ENCODE measurements at places on chromosomes 3 and 15.
A peak's percentile ranks its signal among the peaks of the same experiment; 100 is the strongest.

DNA sequence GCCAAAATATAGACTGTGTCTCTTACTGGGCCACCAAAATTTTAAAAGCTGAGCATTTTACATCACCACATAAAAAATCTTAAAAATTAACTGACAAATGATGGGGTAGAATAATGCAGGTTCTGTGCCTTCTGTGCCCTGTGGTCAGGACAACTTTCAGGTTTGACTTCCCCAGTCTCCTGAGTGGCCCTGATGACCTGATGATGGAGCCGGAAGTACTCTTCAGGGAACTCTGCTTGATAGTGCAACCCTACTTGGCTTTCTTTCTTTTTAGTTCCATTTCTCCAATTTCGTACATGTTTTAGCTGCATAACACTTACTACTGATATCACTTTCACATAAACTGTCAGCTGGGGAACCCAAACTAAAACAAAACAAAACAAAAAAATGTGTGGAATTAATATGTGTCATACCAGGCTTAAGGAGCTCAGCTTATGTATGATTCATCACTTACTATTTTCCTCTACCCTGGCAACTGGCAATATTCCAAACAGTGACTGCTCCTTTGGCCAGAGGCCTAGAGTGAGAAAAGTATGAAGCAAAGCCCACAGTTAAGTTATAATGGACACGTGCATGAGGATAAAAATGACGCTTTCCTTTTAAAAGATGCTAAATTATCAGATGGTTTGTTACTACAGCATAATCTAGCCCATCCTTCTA, 194.3 kb downstream of the BCHE start:
- no peak for DNase-seq

GRCh38 chr15:99593070-99593469, 27.3 kb downstream of the MEF2A start:
- DNase-seq = no peak

- no peak for DNase-seq
Observed at GRCh38 chr3:59836531-59836930, 786.7 kb upstream of the CFAP20DC start.

GRCh38 chr3:141275032-141275422, 43.4 kb downstream of the PXYLP1 start:
- peak; percentile 36 for DNase-seq

- DNase-seq = no peak
Observed at GRCh38 chr15:70523616-70524015, 239.7 kb downstream of the UACA start.

- no peak for DNase-seq
Observed at GRCh38 chr3:148974726-148975125, 16.6 kb upstream of the GYG1 start.

GRCh38 chr15:67199881-67200763, 54.3 kb downstream of the AAGAB start:
- DNase-seq = no peak

- no peak for DNase-seq
Observed at GRCh38 chr15:32864051-32864450, 146.2 kb downstream of the GREM1 start.

GRCh38 chr3:108501535-108501934, 8.9 kb downstream of the MYH15 start:
- DNase-seq = no peak

DNA sequence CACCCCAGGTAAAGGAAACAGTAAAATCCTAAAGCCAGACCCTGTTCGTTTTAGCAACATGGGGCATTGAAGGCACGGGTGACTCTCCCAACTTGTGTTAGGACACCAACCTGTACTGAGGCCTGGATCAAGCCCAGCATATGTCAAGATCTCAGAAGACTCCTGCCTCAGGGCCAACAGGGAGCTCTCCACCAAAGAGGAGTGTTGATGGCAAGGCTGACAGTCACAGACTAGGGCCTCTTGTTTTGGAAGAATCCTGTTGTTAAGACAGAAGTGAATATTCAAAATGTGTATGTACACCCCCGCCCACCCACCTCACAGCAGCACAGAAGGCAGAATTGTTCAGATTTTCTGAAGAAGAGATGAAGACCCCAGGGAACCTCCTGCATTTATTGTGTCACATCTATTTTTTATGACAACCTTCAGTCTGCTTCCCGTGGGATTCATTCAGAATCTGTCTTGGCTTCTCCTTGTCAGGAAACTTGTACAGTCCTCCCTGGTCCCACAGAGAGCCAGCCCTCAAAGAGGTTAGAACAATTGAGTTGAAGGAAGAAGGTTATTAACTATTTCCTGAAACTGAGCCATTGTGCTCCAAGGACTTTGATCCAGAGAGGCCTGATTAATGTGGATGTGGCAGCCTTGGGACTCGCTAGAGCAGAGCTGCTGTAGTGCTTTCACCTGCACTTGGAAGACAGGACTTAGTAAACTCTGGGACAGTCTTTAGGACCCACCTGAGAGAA, 61.7 kb upstream of the PLXNA1 start:
- no peak for DNase-seq

GRCh38 chr15:72176159-72176558, 21.4 kb downstream of the GRAMD2A start:
- no peak for DNase-seq

GRCh38 chr15:40053831-40054604, 15.0 kb upstream of the SRP14 start:
- DNase-seq = no peak

- DNase-seq = no peak
Observed at GRCh38 chr3:160860346-160860745, 104.3 kb downstream of the PPM1L start.

GRCh38 chr3:72009851-72010443, 225.0 kb upstream of the PROK2 start:
- no peak for DNase-seq

- no peak for DNase-seq
Observed at GRCh38 chr3:44960387-44961026, 15.5 kb downstream of the ZDHHC3 start.

GRCh38 chr3:124322309-124322880, 330.5 kb upstream of the ROPN1 start:
- DNase-seq = no peak

DNA sequence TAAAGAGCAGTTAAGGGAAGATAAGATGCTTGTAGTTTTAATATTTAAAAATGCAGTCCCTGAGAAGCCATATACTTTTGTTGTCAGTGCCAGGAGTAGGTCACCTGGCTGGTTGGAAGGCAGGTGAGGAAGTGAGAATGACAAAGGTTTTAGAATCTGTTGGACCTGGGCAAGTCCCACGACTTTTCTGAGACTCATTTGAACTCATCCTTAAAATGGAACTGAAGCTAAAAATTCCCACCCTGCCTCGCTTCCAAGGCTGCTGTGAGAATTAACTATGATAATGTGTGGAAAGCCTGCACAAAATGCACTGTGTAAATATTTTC, 77.1 kb downstream of the IQSEC1 start:
- no peak for DNase-seq

GRCh38 chr3:184491011-184491576, 70.5 kb upstream of the EPHB3 start:
- DNase-seq = no peak
